ENCODE measurements at places on chromosomes 1 and 21. TPM values are rescaled to one million over a fixed set of nuclear protein-coding genes. Genes with fewer than 3 reads are reported as not detected.

DNA sequence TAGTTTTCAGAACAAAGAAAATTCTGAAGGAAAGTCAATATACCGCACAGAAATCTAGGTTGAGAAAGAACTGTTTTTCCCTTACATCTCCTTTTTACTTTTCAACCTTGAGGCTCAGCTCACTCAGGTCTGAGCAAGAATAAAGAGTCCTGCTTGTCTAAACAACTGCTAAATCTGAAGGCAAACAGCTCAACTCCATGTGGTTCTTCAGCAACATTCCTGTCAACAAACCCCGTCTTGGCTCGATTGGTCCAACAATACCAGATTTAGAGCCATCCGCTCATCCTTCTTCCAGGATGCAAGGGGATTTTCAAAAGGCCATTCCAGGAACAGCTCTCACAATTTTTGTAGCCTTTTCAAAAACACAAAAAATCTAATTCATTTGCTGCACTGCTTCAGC lies 119.8 kb downstream of the HLCS start:
- peak; percentile 71 for DNase-seq

DNA sequence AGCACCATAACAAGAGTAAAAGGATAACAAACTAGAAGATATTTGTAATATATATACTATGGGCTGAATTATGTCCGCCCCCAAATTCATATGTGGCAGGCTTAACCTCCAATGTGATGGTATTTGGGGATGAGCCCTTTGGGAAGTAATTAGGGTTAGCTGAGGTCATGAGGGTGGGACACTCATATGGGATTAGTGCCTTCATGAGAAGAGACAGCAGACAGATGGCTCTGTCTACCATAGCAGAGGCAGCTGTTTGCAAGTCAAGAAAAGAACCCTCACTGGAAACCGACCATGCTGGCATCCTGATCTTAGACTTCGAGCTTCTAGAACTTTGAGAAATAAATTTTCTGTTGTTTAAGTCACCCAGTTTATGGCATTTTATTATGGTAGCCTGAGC lies 303.6 kb downstream of the LMO4 start:
- DNase-seq = no peak

DNA sequence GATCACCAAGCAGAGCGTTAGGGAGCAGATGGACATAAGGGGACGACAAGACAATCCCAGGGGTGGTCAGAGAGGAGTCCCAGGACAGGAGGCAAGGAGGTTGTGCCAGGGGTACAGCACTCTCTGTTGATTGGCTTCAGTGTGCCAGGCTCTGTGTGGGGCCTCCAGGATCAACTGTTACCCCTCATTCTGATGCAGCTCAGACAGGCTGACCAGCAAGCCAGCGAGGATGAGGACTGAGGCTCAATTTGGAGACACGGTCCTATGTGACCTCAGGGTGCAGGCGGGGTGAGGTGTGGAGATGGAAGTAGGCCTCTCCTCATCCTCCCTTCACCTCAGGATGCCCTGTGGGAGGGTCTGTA lies 4.0 kb downstream of the HYI start:
- DNase-seq = no peak

DNA sequence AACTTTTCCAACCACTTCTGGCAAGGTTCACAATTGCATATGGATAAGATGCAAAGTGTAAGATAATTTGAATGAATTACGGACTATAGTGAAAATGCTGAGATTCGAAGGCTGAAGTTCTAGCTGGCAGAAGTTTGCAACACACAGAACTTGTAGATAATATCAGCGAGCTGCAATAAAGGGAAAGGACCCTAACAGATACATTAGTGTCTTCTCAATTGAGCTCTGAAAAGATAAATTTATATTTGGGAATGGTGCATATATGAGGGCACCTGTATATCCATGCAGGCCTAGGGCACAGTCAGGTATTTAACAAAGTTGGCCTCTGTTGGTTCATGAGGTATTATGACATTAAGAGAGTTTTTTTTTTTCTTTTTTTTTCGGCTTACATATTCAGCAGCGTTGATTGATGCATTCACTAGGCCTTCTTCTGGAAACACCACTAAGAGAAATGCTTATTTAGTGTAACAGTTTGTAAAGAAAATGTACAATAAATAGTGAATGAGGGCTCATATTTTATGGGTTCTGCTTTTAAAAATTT lies 2.2 kb downstream of the NFIA start:
- DNase-seq = no peak

The ADAMTS5 gene
- 3.0 TPM for total RNA-seq

The KPRP gene
- 0.57 TPM for total RNA-seq

The PGBD2 gene
- total RNA-seq = 8.6 TPM

The TMEM269 gene
- 0.62 TPM for total RNA-seq

The KLHL21 gene
- 67.1 TPM for total RNA-seq

Data from prostate gland (tissue), 2 donors.